ENCODE measurements at places on chromosomes 6 and 20. TPM values are rescaled to one million over a fixed set of nuclear protein-coding genes. Genes with fewer than 3 reads are reported as not detected.
A peak's percentile ranks its signal among the peaks of the same experiment; 100 is the strongest.

GRCh38 chr6:131210469-131210868 is 75.2 kb downstream of the AKAP7 start:
- no peak for DNase-seq

- DNase-seq = no peak
Measured at GRCh38 chr20:62063981-62064769, 1.5 kb downstream of the TAF4 start.

The SLC17A4 gene
- not detected for total RNA-seq

DNA sequence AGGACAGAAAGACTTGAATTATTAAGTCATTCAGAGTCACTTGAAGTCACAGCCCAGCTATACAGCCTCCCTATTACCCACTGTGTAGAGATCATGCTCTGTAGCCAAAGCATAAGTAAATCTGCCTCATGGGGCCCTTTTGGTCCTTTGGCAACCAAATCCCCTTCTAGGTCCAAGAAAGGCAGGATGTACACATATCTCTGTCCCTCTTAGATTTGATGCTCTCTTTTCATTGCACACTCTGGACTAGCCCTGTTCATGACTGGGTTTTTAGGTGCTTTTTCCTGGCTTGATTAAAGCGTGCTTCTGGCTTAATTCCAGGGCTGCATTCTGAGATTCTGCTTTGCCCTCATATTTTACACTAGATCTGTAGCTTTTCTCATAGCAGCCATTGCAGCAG is 296.8 kb downstream of the TENT5A start:
- DNase-seq = no peak

- DNase-seq = no peak
Measured at GRCh38 chr6:116090251-116090650, 10.4 kb upstream of the NT5DC1 start.

GRCh38 chr6:54428431-54428830 is 120.2 kb downstream of the TINAG start:
- DNase-seq = peak; percentile 19

GRCh38 chr20:62925420-62926228 is 681 bp downstream of the DIDO1 start:
- peak; percentile 58 for DNase-seq

GRCh38 chr20:49297605-49298530 is 20.0 kb upstream of the ZNFX1 start:
- no peak for DNase-seq

- DNase-seq = no peak
Measured at GRCh38 chr6:41231246-41231645, 3.1 kb downstream of the TREML4 start.

- DNase-seq = peak; percentile 56
Measured at GRCh38 chr6:107576852-107577251, 86.9 kb downstream of the SOBP start.

GRCh38 chr6:7058250-7058923 is 49.4 kb upstream of the RREB1 start:
- DNase-seq = peak; percentile 51

- no peak for DNase-seq
Measured at GRCh38 chr20:24708411-24709295, 239.2 kb downstream of the SYNDIG1 start.

DNA sequence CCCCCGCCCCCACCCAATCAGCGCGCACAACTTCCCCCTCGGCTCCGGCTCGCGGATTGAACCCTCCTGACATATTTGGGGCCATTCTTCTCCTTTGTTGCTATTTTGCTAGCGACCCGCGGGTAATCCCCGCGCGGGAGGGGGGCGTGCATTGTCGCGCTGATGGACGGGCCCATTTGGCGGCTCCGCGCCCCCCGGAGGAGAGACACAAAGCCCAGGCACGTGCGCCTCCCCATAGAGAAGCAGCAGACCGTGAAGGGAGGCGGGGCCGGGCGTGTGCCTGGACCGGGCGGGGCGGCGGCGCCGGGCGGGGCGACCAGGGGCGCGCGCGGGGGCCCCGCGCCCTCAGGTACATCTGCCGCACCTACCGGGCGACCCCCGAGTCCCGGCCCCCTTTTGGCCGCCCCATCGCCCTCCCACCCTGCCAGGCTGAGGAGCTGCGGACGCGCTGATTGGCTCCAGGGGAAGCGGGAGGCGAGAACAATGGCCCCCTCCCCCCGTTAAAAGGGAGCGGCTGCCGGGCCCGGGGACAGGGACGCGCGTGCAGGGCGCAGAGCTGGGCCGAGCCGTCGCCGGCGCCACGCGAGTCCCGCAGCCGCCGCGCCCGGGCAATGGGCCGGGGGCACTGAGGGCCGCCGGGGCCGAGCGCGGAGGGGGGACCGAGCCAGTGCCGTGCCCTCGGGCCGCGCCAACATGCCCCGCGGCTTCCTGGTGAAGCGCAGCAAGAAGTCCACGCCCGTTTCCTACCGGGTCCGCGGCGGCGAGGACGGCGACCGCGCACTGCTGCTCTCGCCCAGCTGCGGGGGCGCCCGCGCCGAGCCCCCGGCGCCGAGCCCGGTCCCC is at the start of gene INSM1:
INSM1 (plus strand) TSS at position 530 of the 843 bp plus-strand sequence; CDS start at position 694, 164 bp downstream.
- DNase-seq = no peak

DNA sequence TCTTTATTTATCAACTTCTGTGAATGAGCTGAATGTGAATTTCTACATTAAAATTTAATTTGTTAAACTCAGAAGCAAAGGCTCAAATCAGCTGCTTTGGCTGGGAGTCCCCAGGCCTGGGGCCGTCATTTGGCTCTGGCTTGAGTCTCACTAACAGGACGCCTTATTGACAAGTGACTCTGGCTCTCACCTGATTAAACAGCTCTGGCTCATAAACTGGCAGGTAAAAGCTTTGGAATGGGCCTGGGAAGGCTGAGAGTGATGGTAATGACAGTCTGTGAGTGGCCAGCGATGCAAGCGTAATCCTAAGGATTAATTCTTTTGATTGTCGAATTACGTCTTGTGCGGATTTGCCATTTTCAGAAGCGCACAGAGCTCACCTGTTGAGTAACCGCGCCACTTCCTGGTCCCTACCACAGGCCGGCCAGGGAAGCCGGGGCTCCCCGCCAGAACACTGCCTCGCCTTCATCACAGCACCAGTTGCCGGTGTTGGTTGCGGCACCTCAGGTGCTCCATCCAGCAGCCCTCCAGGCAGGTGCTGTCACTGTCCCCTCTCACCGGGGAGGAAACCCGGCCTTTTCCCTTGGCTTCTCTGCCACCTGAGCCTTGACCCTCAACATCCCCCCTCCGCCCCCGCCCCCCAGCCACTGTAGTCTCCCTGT is 110.7 kb downstream of the ZDHHC14 start:
- DNase-seq = no peak

DNA sequence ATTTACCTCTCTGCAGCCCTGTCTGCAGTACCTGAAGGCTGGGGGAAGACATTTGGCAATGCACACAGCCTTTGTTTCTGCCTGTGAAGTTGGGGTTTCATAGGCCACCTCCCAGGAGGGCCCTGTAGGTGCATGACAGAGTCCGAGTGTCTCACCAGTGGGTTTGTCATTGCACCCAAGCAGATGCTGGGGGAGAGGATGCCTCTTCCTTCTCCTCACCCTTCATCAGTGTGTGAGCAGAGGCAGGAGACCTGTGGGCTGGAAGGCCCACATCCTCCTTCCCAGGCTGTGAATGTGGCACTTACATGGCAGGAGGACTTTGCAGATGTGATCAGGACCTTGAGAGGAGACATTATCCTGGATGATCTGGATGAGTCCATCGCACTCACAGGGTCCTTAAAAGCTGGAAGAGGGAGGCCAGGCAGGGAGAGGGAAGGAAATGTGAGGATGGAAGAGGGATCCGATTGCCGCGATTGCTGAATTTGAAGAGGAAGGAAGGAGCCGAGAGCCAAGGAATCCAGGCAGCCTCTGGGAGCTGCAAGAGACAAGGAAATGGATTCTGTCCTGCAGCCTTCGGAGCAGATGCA is 30.4 kb downstream of the SYNJ2 start:
- DNase-seq = no peak

- DNase-seq = no peak
Measured at GRCh38 chr6:17226786-17227233, 54.4 kb upstream of the RBM24 start.

DNA sequence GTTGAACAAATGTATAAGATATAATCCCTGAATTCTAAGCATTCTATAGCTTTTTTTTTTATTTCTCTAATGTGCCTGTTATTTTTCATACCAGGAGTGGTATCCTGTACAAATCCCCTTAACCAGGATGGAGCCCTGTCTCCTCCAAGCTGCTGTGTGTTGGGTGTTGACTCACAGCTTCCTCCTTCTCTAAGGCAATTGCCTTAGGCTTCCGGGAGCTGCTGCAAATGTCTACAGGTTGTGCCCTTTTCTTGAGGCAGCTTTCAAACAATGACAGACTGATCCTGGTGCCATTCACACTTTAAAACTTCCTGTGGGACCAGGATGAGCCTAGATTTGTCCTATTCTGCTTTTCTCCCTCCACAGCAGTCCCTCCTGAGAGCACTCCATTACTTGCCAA is 173.2 kb downstream of the BTBD3 start:
- no peak for DNase-seq

The PHACTR3 gene
- total RNA-seq = not detected

DNA sequence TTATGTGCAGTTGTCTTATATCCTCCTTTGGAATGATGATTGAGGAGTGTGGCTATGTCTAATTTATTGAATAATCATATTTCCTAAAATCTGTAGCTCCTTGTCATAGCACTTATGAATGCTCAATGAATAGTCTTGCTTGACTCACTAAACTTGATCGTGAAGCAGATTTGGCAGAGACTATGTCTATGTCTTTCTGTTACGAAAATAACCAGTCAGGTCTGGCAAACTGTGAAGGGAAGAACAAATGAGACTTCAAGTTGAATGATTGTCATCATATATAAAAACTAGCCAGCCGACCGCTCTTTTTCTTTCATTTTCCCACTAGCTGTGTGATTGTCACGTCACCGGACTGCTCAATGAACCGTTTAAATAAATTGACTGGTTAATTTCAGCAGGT is 1303.9 kb upstream of the GJE1 start:
- no peak for DNase-seq

The ERVFRD-1 gene
- total RNA-seq = not detected

DNA sequence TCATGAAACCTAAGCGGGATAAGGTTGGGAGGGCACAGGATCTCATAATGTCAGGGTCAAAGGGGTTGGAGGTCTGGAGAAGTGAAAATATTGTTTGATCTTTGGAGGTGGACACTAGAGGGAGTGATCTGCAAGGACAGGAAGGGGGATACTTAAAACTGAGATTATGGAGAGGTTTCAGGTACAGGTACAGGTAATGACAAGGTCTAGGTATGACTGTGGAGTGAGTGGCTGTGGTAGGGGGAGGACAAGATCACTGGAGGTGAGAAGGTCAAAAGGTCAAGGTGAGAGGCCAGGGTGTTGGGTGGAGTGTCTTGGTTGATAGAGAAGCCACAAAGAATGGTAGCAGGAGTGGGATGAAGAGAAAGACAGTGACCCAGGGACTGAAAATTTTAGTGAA is 16.8 kb upstream of the NOTCH4 start:
- DNase-seq = no peak

GRCh38 chr20:59976156-59976782 is 18.0 kb downstream of the CDH26 start:
- DNase-seq = no peak
